ENCODE measurements at places on chromosomes 7 and 10.
A peak's percentile ranks its signal among the peaks of the same experiment; 100 is the strongest.

GRCh38 chr10:119520283-119520682 lies 22.2 kb downstream of the RGS10 start:
- no peak for DNase-seq

GRCh38 chr10:46222364-46222935 lies 64.3 kb upstream of the ANTXRL start:
- no peak for DNase-seq

DNA sequence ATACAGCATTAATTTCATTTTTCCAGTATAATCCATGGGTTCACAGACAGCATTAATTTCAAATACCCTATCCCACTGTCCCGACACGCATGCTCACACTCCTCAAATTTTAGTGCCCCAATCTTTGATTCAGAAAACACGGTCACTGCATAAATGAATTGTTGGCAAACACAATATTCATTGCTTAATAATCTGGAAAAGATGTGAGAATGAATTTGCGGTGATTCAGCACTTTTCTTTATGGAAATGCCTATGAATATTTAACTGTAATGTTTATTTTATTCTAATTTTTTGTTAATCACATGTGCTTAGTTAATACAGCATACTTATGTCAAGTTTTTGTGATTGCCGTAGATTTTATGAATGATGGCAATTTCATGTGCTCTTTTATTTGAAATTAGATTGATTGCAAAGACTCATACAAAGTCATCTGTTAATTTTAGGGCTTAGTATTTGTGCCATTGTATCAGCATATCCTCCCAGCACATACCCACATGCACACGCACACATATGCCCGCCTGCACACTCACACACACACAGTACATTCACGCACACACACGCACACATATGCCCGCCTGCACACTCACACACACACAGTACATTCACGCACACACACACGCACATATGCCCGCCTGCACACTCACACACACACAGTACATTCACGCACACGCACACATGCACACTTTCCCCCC lies 35.1 kb downstream of the MACROH2A2 start:
- no peak for DNase-seq

DNA sequence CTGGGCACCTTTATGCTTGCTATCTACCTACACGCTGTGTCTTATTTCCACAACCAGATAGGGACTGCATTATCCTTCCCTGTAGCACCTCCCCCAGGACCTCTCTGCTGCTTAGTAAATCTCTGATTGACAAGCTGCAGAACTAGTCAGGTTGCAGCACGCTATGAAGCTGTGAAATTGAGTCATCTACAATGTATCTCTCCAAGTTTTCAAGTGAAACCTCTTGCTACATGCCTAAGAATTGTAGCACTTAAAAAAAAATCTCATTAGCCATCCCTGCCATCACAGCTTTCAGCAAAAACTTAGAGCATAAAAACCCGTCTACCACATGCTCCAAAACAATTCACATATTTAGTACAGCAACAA lies 69.7 kb upstream of the FGFR2 start:
- no peak for DNase-seq

- no peak for DNase-seq
These were observed 2.5 kb downstream of the INTS1 start for GRCh38 chr7:1501487-1502270.

DNA sequence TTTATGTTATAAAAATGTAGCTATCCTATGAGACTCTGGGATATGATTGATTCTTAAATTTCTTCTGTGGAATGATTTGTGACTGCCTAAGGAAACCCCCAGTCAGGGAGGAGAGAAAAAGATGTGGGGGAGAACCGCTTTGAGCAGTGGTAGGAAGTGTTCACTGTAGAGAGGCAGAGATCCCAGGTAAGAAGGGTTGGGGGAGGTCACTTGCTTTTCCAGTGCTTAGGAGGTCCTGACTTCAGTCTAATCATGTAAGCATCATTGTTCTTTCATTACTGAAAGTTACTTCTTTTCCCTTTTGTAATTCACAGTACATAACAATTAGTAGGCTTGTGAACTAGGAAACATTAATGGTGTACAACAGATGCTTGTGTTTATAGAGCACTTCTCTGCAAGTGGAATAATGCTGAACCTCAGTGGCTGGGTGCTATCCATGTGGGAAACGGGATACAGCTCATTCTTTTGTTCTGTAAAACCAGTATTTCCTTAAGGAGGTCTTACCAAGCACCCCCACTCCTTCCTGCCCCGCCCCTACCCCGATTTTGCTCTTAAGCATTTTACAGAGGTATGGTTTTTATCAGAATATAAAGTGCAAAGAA lies 165.4 kb downstream of the ST7 start:
- DNase-seq = no peak

DNA sequence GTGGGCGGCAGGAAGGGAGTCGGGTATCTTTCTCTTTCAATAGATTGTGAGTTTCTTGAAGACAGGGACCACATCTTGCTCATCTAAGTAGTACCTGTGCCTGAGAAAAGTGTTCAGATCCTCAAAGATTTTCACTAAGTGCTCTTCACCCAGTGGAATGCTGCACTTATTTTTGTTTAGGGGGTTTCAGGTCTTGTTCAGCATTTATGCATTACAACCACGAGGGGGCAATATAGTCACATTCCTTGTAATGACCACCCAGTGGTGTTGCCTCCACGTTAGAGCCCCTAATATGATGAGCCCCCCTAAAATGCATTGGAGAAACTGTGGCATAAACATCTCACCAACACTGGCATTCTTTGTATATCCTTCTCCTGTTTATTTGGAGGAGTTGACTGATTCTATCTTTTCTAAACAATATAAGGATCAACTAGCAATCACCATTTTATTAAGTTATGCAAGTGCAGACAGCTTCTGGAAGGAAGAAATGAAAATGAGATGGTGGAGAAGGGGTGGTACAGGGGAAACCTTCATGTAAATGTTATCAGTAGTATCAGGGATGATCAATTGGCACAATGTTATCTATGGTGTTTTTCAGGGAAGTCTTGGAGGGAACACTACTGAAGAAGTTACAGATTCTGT lies 3.1 kb upstream of the PAPSS2 start:
- DNase-seq = peak; percentile 75

DNA sequence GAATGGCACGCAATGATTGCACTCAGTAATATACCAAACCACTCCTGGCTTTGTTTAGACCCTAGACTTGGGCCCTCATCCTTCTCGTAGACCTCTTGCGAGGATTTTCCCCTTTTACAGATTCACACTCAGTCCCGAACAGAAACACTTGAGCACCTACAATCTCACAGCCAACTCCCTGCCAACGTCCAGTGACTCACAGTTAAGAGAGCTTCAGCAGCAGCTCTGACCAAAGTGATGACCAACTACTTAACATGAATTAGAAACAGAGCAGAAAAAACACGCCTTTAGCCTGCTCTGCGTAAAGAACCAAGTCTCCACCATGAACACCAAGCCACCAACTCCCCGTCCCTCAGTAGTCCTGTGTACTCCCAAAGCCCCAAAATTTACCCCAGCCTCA lies 2.2 kb downstream of the DNAJC30 start:
- DNase-seq = no peak

DNA sequence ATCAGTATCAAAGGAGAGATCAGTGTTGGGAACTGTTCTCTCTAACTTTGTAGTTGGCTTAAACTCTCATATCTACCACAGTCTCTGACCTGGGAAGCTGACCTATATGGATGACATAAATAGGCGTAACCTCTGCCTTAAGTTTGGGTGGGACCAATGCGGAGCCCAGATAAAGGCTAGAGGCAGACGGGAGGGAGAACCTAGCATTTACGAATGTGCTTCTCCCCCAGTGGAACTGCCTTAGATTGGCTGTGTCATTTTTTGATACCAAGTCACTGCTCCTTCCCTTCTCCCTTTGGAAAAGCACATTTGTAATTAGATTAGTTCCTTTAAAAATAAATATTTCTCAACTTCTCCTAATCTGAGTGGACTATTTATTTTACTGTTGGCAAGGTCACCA lies 23.7 kb upstream of the LRRN3 start:
- no peak for DNase-seq

DNA sequence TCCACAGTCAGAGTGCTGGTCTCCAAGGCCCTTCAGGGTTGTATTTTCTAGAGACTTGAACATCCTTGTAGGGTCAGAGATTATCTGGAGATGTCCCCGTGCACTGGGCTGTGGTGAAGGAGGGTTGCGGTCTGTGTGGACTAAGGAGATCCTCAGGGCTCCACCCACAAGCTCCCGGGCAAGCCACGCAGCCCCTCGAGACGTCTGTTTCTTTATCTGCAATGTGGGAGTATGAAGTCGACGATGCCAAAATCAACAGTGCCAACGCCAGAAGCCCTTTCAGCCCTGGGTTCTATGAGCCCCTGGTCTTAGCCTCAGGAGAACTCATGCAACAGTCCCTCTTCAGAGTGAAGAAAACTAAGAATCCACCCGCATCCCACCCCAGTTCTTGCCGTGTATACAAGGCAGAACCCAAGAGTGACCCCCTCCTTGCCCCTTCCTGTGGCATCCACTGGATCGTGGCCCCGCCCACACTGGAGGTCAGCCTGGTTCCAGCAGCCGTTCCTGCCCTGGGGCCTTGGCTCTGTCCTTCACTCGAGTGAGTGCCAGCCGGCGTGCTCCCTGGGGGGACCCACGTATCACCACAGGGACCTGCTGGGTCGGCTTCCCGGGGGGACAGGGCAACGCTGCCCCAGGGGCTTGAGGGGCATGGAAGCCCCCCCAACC lies 6.0 kb upstream of the SHH start:
- DNase-seq = no peak

DNA sequence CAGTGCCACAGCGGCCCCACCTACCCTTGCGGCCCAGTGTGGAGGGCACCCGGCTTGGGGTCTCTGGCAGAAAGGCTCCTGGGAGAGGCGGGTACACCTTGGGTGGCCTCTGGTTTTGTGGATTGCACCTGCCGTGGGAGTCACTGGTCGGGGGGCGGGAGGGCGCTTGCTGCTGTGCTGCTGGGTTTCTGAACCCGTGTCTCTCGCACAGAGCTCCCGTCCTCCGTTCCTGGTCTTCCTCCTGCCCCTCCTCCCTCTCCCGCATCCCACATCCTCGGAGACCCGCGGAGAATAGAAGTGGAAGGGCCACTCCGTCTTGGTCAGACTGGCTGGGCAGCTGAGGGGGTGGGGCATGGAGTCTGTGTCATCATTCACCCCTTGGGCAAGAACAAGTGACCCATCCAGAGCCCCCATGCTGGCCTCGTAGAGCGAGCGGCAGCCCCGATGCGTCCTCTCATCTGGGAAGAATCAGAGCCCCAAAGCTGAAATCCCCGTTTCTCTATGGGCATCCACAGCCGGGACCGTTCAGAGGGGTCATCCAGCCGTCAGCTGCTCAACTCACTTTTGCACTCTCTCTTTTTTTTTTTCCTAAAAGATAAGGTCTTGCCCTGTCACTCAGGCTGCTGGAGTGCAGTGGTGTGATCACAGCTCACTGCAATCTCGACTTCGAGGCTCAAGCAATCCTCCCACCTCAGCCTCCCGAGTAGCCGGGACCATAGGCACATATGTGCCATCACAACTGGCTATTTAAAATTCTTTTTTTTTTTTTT lies 4.0 kb downstream of the MAFK start:
- no peak for DNase-seq

DNA sequence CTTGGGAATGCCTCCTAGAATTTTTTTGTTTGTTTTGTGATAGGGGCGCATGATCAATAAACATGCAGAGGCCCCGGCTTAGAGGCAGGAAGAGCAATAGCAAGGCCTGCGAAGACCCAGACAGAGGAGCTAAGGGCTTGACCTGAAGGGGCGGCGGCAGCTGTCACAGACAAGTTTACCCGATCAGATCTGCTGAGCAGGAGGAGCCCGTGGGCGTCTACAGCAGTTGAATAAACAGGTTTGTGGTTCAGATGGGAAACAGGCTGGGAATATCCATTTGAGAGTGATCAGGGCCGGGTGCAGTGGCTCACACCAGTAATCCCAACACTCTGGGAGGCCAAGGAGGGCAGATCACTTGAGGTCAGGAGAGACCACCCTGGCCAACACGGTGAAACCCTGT lies 126.0 kb upstream of the CALN1 start:
- DNase-seq = no peak

DNA sequence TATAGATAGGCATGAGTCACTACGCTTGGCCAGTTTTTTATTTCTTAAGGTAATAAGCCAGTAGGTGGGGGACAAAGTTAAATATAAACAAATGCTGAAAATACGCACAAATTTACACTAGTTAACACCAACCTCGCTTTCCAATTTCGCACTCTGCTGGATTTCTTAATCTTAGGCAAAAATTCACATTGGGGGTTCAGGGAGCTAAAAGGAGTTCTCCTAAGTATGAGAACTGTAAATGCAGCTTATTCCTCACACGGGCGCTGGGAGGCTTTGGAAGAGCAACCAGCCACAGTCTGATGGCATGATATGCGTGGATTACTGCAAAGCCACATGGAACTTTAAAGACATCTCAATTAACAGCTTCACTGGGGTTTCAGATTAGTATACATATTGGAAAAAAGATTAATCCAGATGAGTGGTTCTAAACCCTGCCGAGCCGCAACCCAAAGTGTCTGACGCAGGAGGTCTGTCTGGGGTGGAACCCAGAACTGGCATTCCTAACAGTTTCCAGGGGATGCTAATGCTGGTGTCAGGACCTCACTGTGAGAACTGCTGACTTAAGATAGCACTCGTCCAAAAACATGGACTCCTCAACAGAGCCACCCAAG lies 16.2 kb downstream of the TNS3 start:
- DNase-seq = no peak

GRCh38 chr7:103432712-103433111 lies 13.3 kb downstream of the SLC26A5 start:
- no peak for DNase-seq

GRCh38 chr7:2530071-2530987 lies 10.8 kb downstream of the LFNG start:
- DNase-seq = no peak

GRCh38 chr7:27151341-27151930 lies 947 bp downstream of the HOXA3 start:
- DNase-seq = no peak

DNA sequence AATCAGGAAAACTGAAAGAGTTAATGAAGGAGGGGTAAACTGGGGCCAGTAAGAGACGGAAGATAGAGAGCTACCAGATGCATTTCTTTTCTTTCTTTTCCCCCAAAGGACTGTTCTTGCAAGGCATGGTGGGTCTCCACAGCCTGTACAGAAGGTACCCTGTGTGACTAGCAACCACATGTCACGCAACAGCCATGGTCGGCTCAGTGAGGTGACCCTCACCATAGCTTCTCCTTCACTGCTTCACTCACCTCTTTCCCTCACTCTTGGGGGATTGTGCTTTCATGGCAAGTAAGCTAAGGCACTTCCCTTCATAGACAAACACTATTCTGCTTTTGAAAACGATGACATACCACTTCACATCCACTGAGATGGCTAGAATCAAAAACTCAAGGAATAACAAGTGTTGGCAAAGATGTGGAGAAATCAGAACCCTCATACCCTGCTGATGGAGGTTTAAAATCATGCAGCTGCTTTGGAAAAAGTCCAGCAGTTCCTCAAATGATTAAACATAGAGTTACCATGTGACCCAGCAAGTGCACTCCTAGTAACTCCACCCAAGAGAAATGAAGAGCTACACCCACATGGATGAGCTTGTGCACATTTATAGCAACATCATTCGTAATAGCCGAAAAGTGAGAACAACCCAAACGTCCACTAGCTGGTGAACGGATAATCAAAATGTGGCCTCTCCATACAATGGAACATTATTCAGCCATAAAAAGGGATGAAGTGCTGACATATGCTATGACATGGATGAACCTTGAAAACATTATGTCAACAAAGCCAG lies 3.8 kb upstream of the INSIG1 start:
- no peak for DNase-seq

GRCh38 chr7:130143334-130143732 lies 61.9 kb downstream of the TMEM209 start:
- DNase-seq = no peak

GRCh38 chr7:87027900-87028299 lies 31.6 kb downstream of the ELAPOR2 start:
- no peak for DNase-seq

GRCh38 chr7:50502947-50503346 lies 52.8 kb upstream of the FIGNL1 start:
- no peak for DNase-seq
